ENCODE measurements at places on chromosomes 5 and 9.

GRCh38 chr5:178223196-178223773 is 9.3 kb downstream of the PHYKPL start:
- no peak overlapping the region for H3K27ac ChIP-seq
- no peak for DNase-seq
- no peaks in the 10 kb centered on the region for H3K27me3 ChIP-seq

DNA sequence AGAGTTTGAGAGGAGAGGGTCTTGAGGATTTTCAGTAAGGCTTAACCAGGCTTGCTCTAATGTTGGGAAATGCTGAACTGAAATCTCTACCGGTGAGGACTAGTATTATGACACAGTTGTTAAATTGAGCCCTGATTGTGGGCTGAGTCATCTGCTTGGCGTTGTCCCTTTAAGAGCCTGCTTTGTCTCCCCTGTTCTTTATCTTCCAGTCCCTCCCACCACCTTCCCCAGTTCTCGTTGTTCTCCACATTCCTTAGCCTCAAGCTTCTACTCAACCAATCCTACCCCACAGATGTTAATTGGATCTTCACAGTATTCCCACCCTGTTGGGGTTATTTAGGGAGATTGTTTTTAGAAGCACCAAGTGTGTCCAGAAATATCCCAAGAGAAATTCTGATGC is 57.6 kb downstream of the ANKRD55 start:
- H3K36me3 ChIP-seq: no peaks in the 10 kb centered on the region
- no peaks in the 10 kb centered on the region for H3K4me1 ChIP-seq
- no peaks in the 10 kb centered on the region for H3K27me3 ChIP-seq
- H3K4me3 ChIP-seq: no peak overlapping the region
- DNase-seq: no peak
- H3K27ac ChIP-seq: peak overlapping the region; percentile 11

GRCh38 chr9:75150512-75150911 is 62.2 kb downstream of the OSTF1 start:
- H3K27ac ChIP-seq: peak overlapping the region; percentile 2
- no peak for DNase-seq
- H3K27me3 ChIP-seq: no peaks in the 10 kb centered on the region
- H3K36me3 ChIP-seq: no peaks in the 10 kb centered on the region

- H3K4me3 ChIP-seq: no peak overlapping the region
- H3K4me1 ChIP-seq: no peaks in the 10 kb centered on the region
- no peak for DNase-seq
- H3K27ac ChIP-seq: no peak overlapping the region
- H3K27me3 ChIP-seq: no peaks in the 10 kb centered on the region
These were observed 1046.2 kb downstream of the CDH12 start for GRCh38 chr5:21806943-21807342.

DNA sequence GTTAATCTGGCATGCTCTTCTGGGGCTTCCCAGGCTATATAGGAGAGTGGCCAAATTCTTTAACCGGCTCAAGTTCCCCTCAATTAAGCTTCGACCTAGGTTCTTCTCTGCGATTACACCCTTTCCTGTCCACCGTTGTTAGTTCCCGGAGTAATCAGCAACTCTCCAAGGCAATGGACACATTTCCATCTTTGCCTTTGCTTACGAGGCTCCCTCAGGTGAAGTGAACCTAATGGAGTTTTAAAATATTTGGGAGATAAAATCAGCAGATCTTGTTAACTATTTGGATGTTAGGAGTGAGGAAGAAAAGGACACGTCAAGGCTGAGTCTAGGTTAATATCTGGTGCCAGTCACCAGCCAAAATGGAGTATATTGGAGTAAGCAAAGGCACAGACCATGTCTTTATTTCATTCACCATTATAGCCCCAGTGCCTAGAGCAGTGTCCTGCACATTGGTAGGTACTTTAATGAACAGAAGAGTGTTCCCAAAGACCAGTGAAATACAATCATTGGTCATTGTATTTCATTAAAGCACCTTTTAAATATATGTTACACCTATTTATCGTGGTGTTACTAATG is 515 bp downstream of the UTP15 start:
- H3K4me1 ChIP-seq: peaks cover 27% of the 10 kb centered on the region
- H3K36me3 ChIP-seq: peaks cover 30% of the 10 kb centered on the region
- no peaks in the 10 kb centered on the region for H3K27me3 ChIP-seq
- DNase-seq: no peak
- H3K27ac ChIP-seq: peak overlapping the region; percentile 90

- no peaks in the 10 kb centered on the region for H3K27me3 ChIP-seq
- no peak overlapping the region for H3K27ac ChIP-seq
- no peak for DNase-seq
- H3K4me3 ChIP-seq: no peak overlapping the region
- no peaks in the 10 kb centered on the region for H3K4me1 ChIP-seq
These were observed 3.7 kb upstream of the PJA2 start for GRCh38 chr5:109413458-109413857.

DNA sequence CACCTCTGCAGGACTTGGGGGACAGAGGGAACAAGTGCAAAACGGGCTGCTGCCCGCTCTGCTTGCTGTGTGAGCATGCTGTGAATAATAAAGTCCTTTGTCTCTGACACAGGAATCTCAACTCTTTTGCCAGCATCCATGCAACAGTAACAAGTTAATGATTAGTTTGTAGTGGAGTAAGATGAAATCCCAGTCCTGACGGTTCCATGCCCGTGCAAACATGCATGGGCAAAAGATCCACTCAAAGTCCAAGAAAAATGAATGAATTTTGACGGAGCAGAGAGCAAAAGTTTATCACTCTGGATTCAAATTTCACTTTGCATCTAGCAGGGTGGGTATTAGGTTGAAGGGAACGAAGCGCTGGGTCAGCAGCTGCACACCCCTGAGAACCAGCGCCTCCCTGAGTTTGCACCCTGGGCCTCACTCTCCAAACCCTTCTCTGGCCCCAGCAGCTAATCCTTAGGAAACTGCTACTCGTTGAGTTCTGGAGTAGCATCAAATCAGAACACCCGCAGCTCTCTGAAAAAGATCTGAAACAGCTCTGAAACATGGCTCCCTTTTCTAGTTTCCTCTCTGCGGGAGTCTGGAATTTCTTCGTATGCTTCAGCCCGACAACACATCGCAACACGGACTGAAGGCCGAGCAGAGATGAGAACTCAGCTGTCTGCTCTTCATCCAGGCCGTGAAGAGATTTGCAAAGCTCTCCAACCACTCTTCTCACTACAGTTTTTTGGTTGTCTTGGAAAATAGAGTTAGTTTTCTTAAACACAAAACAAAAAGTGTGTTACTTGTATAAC is 45.6 kb upstream of the RUFY1 start:
- H3K36me3 ChIP-seq: no peaks in the 10 kb centered on the region
- H3K4me3 ChIP-seq: no peak overlapping the region
- no peak overlapping the region for H3K27ac ChIP-seq
- no peaks in the 10 kb centered on the region for H3K4me1 ChIP-seq
- DNase-seq: no peak

GRCh38 chr9:31065691-31066090 is 1318.8 kb upstream of the ACO1 start:
- no peaks in the 10 kb centered on the region for H3K27me3 ChIP-seq
- H3K4me1 ChIP-seq: no peaks in the 10 kb centered on the region
- no peaks in the 10 kb centered on the region for H3K36me3 ChIP-seq
- H3K4me3 ChIP-seq: no peak overlapping the region
- H3K27ac ChIP-seq: no peak overlapping the region
- DNase-seq: no peak

DNA sequence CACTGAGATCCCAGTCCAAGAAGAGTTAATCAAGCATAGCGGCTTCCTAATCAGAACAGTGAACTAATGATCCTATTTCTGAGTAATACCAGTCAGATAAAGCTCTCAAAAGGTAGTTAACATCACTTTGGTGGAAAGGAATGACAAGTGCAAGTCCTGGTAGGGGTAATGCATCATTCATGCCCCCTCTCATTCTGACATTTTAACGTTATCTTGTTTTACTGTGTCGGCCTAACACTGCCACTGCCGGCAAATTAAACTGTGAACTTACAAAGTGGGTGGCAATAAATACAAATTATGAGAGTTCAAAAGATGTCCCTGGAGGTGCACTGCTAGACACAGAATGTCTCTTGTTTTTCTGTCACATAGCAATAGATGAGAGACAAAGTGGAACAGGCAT is 131.6 kb downstream of the EBF1 start:
- no peak overlapping the region for H3K4me3 ChIP-seq
- no peaks in the 10 kb centered on the region for H3K27me3 ChIP-seq
- H3K27ac ChIP-seq: no peak overlapping the region
- H3K36me3 ChIP-seq: no peaks in the 10 kb centered on the region
- no peak for DNase-seq
- H3K4me1 ChIP-seq: no peaks in the 10 kb centered on the region

- peak; percentile 85 for DNase-seq
- no peak overlapping the region for H3K4me3 ChIP-seq
- no peak overlapping the region for H3K27ac ChIP-seq
- H3K36me3 ChIP-seq: no peaks in the 10 kb centered on the region
- H3K27me3 ChIP-seq: no peaks in the 10 kb centered on the region
- H3K4me1 ChIP-seq: no peaks in the 10 kb centered on the region
These were observed 77.4 kb upstream of the DMRT1 start for GRCh38 chr9:764105-764524.

GRCh38 chr5:124973661-124974060 is 227.2 kb upstream of the ZNF608 start:
- no peak overlapping the region for H3K27ac ChIP-seq
- no peaks in the 10 kb centered on the region for H3K27me3 ChIP-seq
- DNase-seq: no peak
- H3K36me3 ChIP-seq: no peaks in the 10 kb centered on the region
- H3K4me1 ChIP-seq: no peaks in the 10 kb centered on the region

- no peaks in the 10 kb centered on the region for H3K36me3 ChIP-seq
- peak overlapping the region; percentile 61 for H3K27ac ChIP-seq
- no peaks in the 10 kb centered on the region for H3K27me3 ChIP-seq
- no peak for DNase-seq
These were observed 85.1 kb downstream of the FGF1 start for GRCh38 chr5:142600611-142601358.

GRCh38 chr5:23448627-23449026 is 58.8 kb upstream of the PRDM9 start:
- H3K36me3 ChIP-seq: no peaks in the 10 kb centered on the region
- no peak overlapping the region for H3K27ac ChIP-seq
- no peaks in the 10 kb centered on the region for H3K4me1 ChIP-seq
- DNase-seq: no peak

- no peaks in the 10 kb centered on the region for H3K36me3 ChIP-seq
- H3K27me3 ChIP-seq: no peaks in the 10 kb centered on the region
- H3K4me1 ChIP-seq: no peaks in the 10 kb centered on the region
- no peak overlapping the region for H3K4me3 ChIP-seq
These were observed 144.6 kb upstream of the SGCD start for GRCh38 chr5:156182174-156182967.
